Stimulated activated CD4-positive, alpha-beta T cell treated with anti-CD3 and anti-CD28 coated beads, Interleukin-1b, Interleukin-23, amount 100 ng/mL, for 1 hour (primary cell): ENCODE measurements at places on chromosomes 4 and X.

DNA sequence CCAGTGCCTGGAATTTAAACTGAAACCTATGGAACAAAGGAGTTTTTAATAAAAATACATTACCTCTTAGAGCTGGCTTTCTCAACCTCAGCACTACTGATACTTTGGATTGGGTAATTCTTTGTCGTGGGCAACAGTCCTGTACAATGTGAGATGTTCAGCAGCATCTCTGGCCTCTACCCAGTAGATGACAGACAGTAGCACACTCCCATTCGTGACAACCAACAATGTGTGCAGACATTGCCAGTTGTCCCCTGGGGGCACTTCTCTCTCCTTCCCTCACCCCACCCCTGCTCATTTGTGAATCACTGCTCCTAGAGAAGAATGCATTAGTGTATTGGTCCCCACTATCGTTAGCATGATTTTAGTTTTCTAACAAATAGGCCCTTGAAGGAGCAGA lies 16.2 kb downstream of the GPAT3 start:
- DNase-seq = no peak

DNA sequence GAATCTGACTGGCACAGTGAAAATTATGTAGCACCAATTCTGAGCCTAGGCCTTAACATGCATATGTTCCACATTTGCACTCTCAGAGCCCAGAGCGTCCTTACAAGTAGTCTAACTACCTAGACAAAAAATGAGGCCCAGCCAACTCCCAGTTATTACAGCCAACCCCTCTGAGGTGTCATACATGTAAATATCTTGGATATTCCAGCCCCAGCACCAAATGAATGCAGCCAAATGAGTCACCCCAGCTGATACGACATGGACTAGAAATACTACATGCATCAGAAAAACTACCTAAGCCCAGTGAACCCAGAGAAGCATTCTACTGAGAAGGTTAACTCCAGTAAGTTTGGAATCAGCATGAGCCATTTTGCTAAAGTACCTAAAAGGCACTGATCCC lies 145.1 kb downstream of the STPG2 start:
- no peak for DNase-seq

DNA sequence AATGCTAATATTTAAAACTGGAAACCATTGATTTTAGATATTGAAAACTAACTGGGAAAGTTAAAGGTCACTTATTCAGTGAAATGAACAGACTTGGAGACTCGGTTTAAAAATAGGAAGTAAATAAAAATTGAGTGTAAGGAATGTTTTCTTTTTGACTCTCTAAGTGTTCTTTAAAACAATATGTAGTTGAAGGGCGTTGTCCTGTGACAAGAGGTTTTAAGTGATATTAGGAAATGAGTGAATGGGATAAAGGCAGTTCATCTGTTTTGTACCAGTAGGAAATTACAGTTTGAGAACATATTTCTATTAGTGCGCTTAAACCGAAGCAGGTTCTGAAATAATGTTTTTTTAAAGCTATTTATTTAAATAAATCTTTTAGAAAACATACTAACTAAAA lies 77.2 kb downstream of the ARFIP1 start:
- no peak for DNase-seq

DNA sequence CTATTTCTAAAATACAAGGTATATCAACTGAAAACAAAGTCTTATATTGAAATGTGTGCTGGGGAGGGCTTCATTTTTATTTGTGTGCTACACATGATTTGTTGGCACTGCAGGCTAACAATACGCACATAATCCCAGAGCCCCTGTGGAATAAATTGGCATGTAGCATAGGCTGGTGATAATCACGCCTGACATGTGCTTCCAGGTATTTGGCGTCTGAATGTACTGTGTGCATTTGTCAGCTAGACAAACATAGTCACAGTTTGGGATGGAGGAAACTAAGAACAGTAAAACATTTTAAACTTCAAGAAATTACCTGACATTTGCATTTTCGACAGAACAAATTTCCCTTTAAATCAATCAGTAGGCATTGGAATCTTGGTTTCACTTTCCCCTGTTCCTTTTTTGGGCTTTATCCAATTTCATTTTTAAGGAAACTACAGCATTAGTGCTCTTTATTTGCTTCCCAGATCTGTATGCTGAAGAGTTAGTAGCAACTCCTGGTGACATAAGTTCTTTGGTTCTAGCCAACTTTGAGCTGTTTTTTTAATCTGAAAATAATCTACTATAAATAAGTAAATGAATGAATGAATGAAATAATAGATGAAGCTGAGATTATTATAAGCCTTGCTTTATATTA lies 472.3 kb downstream of the PDHA2 start:
- no peak for DNase-seq

DNA sequence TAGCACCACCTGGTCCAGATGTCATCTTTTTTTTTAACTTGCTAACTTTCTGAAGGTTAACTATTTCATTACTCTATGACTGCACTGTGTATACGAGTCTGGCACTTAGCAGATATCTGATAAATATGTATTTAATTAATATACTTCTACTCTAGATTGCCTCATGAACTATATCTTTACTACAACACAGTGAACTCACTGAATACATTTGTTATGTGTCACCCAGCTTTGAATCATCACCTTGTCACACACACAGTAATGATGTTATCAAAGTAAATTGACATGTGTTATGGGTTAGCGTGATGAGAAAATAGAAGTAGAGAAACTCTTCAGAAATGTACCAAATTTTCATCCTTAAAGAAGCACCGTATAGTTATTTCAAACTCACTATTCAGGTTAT lies 419.3 kb upstream of the ADGRL3 start:
- no peak for DNase-seq

DNA sequence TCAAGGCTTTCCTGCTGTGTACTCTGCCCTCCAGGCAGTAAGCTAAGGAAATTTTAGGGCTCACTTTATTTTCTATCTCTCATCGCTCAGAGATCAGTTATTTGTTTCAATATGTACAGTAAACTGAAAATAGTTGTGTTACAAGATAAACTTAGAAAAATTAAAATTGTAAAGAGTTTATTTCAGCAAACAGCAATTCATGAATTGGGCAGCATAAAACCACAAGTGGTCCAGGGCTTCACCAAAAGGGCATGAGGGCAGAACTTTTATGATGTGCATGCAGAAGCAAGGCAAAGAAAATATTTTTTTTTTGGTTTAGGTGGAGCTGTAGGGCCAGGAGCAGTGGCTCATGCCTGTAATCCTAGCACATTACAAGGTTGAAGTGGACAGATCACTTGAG lies 20.1 kb upstream of the MAGEA11 start:
- no peak for DNase-seq

DNA sequence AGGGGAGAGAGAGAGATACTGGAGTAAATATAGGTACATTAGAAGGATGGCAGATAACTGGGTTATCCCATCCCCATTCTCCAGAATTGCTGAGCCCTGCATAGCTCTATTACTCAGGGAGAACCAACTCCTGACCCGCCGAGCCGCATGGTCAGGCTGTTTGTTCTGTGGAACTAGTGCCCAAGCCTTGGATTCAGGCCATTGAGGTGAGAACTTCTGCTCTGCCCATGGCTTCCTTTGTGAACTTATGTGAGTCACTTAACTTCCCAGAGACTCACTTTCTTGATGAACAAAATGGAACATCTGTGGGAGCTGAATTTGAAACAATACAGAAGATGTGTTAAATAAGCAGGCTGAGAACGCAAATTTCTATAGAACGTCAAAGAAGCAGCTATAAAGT lies 54.2 kb downstream of the SPATA18 start:
- no peak for DNase-seq

GRCh38 chr4:57612279-57612678 lies 502.1 kb upstream of the IGFBP7 start:
- no peak for DNase-seq

DNA sequence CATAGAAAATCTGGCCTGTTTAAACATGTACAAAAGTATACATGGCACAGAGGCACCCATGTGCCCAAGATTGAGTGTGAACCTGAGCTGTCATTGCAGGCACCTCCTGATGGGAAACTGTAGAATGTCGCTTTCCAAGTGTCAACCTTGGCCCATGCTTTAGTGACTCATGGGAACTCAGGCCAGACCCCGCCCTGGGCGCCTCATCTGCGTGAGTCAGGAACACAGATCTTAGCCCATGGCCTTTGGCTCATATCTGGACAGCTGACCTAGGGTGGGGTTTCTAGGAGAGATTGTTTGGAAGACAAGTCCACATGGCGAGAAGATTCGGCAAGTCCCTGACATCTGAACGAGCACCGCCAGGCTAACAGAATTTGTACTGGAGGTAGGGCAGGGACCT lies 50.0 kb downstream of the CYTL1 start:
- DNase-seq = no peak

GRCh38 chr4:159366966-159367780 lies 264.3 kb downstream of the RAPGEF2 start:
- DNase-seq = no peak

DNA sequence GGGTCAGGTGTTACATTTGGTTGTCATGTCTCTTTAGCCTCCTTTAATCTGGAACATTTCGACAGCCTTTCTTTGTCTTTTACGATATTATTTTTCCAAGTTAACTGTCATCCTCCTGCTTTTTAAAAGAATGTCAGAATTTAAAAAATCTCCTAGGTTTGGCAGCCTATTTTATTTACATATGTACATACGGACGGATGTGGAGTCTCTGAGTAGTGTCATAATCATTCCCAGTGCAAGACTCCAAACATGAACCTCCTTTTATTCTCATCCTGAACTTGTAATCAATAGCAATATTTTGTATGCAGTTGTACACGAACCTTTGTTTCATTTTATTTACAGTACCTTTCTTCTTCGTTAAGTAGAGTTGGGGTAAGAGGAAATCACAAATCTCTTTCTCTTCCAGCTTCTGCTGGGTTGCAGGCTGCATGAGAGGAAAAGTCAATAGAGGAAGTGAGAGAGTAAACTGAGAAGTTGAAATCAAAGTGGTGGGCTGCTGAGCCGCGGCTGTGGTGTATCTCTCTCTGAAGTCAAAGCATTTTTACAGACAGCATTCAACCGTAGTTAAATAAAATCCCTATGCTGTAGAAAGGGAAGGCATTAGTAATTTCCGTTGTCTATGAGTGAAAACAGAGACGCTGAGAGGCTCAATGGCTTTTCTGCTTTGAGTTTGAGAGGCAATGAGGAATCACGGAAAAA lies 53.9 kb upstream of the RPS6KA3 start:
- no peak for DNase-seq

GRCh38 chr4:75513526-75514130 lies 575 bp downstream of the RCHY1 start:
- DNase-seq = no peak
